ENCODE measurements at places on chromosomes 5 and 9.
A peak's percentile ranks its signal among the peaks of the same experiment; 100 is the strongest.

DNA sequence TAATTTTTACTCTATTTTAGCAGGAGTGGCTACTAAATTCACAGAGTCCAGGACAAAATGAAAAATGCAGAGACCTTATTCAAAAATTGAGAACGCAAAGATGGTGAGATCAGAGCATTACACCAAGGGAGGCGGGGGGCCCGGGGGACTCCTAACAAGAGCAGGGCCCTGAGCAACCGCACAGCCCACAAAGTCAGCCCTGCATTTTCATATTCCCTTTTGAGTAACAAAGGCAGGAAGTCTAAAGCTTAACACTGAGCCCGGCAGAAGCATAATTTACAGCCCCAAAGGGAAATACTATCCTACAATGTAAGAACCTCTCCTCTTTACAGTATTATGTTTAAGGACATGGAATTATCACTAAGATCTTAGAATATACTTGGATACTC, 69.4 kb downstream of the TLE1 start:
- no peak for DNase-seq

GRCh38 chr5:95821110-95822021, 1.2 kb downstream of the GLRX start:
- DNase-seq, result no peak

DNA sequence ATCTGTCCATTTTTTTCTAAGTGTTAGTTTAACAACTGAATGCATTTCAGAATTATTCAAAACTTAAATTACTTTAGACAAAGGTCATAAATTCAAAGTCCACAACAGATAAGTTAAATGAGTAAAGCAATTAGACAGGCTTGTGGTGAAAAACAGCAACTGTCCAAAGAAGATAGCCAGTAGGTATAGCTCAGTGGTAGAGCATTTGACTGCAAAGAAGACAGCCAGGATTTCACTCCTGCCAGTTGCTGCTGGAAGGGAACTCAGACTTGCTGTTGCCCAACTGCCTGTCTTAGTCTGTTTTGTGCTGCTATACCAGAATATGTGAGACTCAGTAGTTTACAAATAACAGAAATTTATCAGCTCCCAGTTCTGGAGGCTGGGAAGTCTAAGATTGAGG, 10.0 kb downstream of the FANCC start:
- DNase-seq, result no peak

GRCh38 chr5:176625512-176625911, 4.8 kb downstream of the SNCB start:
- no peak for DNase-seq

DNA sequence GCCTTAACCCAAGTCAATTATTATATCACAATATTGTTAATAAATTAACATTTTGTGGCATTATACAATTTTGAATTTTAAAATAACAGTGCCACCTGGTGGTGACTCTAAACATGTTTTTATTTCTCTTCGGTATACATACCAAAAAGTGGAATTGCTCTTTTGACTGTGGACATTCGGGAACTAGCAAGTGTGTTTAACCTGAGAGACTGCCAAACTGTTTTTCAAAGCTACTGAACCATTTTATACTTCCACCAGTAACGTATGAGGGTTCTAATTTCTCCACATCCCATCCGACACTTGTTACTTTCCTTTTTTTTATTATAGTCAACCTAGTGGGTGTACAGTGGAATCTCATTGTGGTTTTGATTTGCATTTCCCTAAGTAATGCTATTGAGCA, 18.3 kb upstream of the HSDL2 start:
- no peak for DNase-seq

- no peak for DNase-seq
These were observed 205.3 kb downstream of the CDH10 start for GRCh38 chr5:24439465-24439864.

- no peak for DNase-seq
These were observed 93.2 kb upstream of the ACTBL2 start for GRCh38 chr5:57575839-57576238.

- DNase-seq, result no peak
These were observed 22.4 kb downstream of the DDX31 start for GRCh38 chr9:132647355-132647754.

DNA sequence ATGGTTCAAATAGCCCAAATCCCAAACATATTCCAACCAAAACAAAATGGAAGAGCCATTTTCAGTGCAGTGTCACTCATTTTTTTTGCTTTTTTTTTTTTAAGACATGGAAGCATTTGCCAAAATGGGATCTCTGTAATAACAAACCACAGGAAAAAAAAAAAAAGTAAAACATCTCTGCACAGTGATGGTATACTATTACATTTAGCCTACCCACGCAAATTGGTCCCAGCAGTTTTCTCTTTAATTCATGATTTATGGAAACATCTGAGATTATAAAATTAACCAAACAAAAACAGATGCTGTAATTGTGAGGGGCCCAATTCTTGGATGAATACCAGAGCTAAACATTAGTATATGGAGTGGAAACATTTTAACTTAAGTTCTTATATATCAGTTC, 566.6 kb downstream of the ZNF608 start:
- no peak for DNase-seq

DNA sequence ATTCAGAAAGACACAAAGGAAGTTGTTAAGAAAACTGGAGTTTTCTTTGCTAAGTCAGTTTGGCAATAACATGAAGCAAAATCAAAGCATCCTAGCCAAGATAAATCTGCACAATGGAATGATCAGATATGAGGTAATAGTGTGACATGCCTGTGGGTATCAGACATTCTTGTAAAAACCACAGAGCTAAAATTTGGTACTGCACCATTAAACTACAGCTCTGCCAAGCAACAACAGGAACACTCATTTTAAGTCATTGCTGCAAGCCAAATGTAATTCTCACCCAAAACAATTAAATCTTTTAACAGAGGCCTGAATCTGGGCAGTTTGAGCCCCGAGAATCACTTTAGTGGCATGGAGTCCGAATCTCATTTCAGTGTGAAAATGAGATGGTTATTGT, 96.6 kb downstream of the VCAN start:
- DNase-seq, result no peak

- DNase-seq, result no peak
These were observed 222.9 kb upstream of the ANKRD55 start for GRCh38 chr5:56456002-56456401.

DNA sequence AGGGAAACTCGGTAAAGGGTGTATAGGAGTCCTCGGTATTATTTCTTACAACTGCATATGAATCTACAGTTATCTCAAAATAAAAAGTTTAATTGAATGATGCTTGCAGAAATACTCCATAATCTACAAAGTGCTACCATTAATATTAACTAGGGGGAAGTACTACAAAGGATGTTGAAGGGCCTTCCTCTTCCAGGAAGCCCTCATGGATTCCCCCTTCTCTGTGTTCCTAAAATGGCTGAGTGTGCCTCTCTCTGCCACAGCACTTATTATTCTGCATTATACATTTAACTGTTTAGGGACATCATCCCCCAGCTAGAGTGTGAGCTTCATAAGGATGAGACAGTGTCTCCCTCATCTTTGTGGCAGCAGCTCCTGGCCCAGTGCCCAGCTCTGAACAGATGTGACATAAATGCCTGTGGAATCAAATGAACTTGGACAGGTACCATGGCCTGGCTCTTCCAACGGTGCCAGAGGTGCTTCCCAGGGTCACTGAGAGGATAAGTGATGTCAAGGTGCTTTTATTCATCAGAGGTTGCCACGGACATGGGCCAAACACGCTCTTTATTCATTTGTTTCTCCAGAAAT, 99.5 kb downstream of the PAX5 start:
- DNase-seq, result no peak

- no peak for DNase-seq
These were observed 3.3 kb downstream of the RNF183 start for GRCh38 chr9:113299800-113300292.

DNA sequence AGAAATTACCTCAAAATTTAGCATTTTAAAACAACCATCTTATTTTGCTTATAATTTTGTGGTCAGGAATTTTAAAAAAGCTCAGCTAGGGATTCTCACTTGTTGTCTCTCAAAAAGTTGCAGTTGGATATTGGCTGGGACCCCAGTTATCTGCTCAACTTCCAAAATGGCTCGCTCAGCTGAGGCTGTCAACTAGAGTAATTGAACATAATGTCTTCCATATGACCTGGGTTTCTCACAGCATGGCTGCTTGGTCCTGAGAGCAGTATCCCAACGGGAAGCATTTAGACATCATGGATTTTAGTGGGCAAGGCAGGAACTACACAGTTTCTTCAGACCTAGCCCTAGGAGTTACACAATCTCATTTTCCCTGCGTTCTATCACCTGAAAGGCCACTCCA, 63.6 kb upstream of the SPEF2 start:
- DNase-seq, result no peak

- no peak for DNase-seq
These were observed 276.2 kb upstream of the POU5F2 start for GRCh38 chr5:94017579-94017978.

DNA sequence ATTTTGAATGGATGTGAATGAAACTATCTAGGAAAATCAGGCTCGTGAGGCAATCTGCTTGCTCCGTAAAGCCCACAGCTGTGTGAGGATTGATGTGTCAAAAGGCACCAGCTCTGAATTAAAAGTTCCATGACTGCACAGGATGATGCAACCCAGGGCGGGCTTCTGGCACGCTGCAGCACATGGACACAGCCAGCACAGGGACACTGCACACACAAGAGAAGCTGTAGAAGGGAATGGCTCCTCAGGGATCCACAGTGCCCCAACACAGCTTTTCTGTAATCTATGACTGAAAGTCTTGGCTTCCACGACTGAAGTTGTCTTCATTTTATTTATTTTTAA, 151.0 kb downstream of the GCNT1 start:
- peak; percentile 30 for DNase-seq

DNA sequence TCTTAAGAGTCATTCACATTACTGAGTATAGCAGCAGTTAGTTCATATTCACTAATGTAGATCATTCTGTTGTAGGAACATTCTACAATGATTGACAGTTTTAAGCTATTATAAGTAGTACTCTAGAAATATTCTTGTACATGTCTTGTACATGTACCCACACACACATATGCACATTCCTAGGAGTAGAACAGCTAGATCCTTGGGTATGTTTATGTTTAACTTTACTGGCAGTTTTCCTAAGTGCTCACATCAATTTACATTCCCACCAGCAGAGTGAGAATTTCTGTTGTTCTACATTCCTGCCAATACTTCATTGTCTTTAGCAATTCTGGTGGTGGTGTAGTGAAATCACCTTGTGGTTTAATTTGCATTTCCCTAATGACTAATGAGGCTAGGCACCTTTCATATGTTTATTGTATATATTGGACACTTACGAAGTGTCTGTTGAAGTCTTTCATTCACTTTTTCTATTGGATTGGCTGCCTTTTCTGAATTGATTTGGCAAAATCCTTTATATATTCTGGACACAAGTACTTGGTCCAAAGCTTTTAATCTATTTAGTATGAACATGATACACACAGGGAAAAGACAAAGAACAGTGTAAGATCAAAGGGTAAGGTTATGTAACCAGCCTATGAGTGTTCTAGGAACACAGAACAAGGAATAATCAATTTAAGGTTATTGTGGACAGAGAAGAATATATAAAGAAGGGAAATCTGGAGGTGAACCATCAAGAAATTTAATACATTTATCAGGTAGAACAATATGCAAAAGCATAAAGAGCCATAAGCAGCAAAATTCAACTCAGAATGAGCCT, 95.6 kb downstream of the MLLT3 start:
- DNase-seq, result no peak

DNA sequence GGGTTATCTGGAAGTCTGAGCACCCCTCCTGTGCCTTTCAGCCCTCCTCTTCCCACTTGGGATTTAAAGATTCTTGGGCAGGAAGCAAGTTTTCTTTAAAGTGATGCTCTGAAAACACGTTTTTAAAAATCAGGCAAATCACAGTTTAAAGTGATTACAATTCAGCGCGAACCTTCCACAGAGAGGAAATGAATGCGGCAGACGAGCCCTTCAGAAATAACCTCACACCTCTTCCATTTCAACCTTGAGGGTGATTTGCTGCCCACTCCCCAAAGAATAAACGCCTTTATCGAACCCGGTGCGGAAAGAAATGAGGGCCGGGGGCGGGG, 2.3 kb upstream of the EFNA5 start:
- DNase-seq, result no peak

DNA sequence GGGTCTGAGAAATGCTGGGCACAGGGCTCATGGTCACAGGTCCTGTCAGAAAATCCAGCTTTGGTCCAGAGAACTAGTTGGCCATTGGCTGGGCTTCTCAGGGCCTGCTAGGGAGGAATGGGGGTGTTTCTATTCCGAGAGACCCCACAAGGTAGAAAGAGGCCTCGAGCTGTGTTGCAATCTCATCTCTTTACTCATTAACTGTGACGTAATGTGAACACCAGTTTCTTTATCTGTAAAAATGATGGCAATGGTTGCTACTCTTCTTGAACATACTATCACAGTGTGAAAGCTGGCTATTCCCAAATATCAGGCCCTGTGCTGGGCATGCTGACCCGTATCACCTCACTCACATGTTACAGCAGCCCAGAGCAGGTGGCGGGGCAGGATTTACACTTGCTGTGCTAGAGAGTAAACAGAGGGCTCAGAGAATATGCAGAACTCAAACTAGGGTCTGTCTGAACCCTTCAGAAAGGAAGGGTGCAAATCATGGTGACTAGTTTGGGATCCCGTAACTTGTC, 35.7 kb upstream of the SLC25A51 start:
- no peak for DNase-seq

DNA sequence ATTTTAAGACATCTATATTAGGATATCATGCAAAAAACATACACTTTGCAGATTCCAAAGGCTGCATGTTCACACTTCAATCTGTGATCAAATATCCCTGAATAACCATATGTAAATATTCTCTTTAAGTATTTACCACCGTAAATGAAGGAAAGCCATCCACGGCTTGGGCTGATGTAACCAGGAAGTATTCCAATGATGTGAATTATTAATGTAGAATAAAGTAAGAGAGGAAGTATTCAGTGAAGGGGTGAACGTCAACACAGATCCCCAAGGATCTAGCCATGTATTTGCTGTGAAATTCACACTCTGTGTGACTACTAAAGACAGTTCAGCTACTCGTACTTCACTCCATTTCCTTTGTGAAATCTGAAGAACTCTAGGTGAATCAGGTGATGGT, 75.2 kb downstream of the CDH6 start:
- no peak for DNase-seq

GRCh38 chr9:114205171-114206015, 50.1 kb downstream of the COL27A1 start:
- no peak for DNase-seq

- no peak for DNase-seq
These were observed 11.6 kb downstream of the COL27A1 start for GRCh38 chr9:114166614-114167572.

DNA sequence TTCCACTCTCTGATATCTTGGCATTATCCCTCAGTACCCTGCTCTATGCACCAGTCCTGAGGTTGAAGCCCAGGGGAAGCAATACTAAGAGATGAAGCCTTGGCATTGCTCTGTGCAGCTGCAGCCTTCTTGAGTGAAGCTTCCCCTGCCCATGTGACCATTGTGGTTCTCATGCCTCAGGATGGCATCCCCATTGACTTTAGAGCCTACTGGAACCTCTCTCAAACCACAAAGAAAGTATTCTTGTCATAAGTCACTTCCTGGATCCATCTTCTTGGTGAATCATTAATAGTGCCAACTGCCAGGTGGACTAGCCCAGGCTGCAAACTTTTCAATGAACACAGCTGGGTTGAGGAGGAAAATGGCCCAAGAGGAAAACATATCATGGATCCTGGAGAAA, 283.9 kb upstream of the RFX3 start:
- DNase-seq, result no peak

- no peak for DNase-seq
These were observed 403.0 kb downstream of the HINT1 start for GRCh38 chr5:130762031-130762430.
